Fibroblast of skin of scalp (primary cell): ENCODE measurements at places on chromosomes 4 and X.

DNA sequence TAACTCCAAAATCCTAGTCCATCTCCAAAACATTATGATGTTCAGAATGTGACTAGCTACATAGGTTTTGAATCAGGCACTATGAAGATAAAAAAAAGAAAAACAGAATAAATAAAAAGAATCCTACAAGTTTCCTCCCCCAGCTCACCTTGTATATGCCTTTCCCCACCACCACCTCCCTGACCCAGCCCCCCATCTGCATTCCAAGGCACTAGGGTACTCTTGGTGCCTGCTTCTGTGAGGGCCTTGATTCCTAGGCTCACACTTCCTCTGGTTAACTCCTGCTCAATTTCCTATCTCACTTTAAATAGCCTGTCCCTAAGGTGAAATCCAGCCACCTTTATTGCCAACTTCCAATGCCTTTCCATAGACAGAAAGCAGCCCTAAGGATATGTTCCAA is 178.7 kb upstream of the ATOH1 start:
- no peak for DNase-seq

DNA sequence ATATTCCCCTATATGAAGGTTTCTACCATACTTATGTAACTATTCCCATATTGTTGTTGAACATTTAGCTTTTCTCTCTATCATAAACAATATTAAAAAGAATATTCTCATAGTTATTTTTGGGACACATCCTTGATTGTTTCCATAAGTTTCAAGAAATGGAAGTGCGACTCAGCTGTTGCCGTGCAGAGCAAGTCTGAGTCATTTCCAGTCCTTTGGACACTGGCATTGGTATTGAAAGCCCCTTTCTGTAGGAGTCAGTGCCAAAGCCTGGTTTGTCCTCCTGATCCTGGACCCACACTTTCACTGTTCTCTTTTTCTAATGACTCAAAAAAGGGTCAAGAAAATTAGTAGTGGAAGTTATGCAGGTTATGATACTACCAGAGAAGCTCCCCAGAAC is 108.3 kb upstream of the DIAPH2 start:
- no peak for DNase-seq

GRCh38 chr4:152062936-152063620 is 302.3 kb upstream of the GATB start:
- no peak for DNase-seq

GRCh38 chr4:156243015-156243414 is 289.3 kb upstream of the CTSO start:
- no peak for DNase-seq

GRCh38 chrX:27597508-27597907 is 7.4 kb downstream of the DCAF8L2 start:
- DNase-seq = no peak

DNA sequence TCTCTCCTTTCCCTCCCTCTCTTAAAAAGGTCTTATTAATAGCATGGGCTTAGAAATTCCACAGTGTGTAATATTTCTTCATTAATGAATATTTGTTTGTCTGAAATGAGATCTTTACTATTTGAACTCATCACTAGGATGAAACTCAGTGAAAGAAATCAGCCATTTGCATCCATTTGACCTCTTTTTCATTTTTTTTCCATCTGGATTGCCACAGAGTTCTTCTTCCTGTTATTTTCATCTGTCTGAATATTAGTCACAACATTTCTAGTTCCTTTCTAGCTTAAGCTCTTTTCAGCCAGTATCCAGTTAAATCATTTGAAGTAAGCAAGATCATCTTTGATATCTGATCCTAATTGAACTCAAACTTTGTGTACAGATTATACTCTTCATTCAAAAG is 69.2 kb upstream of the PLS3 start:
- peak; percentile 2 for DNase-seq
